Stimulated activated naive CD4-positive, alpha-beta T cell (primary cell): ENCODE measurements at places on chromosomes 1 and 21.

- DNase-seq = no peak
These were observed 12.3 kb downstream of the ZRANB2 start for GRCh38 chr1:71068325-71069240.

DNA sequence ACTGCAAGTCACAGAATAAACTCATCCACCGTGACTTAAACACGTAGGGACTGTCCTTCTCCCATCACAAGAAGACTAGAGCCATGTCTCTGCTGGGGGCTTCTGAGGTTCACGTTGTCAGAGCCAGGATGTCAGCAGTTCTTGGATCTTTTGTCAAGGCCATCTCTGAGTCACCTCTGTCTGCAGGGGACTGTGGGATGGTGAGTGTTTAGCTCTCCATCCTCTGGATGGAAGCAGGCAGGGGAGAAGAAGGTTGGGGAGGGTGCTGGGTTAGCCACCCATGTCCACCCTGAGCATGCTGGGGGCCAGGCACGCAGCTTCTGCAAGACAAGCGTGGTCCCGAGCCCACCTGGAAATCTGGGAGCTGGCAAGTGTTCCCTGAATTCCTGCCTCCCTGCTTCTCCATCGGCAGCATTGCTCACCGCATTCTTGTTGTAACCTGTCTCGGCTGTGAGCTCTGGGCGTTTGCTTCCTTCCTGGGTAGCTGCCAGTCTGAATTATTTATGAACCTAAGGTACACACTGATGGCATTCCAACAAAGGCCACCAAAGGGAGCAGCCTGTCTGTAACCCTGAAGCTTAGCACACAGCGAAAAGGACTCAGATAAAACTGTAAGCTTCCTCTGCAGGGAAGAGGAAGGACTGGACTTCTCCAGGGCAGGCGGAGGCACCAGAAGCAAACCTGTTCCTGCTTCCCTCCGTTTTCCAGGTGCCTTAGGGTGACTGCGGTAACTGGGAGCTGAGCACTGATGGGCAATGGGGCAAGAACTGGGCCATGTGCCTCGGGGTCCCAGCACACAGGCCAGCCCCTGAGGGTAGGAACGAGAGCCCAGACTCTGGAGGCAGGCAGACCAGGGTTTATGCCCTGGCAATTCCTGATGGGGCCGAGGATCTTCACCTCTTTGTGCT lies 88.6 kb downstream of the RIPK4 start:
- DNase-seq = no peak

GRCh38 chr1:240030236-240030635 lies 61.4 kb upstream of the FMN2 start:
- no peak for DNase-seq

DNA sequence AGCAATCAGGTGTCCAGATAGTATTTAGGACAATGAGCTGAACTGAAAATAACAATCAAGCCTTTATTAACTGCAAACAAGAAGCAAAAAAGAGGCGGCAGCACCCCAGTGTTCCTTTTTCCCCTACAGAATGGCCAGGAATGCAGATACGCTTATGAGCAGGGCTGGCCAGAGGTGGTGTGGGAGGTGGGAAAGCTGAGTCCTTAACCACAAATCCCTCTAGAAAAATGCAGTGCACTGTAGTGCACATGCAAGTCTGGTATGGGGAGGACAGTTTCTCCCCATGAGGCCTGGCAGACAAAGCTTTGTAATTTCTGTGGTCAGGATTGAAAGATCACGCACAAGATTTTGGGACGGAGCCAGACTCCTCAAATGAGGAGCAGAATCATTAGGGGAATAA lies 10.7 kb upstream of the IFNAR1 start:
- DNase-seq = no peak

DNA sequence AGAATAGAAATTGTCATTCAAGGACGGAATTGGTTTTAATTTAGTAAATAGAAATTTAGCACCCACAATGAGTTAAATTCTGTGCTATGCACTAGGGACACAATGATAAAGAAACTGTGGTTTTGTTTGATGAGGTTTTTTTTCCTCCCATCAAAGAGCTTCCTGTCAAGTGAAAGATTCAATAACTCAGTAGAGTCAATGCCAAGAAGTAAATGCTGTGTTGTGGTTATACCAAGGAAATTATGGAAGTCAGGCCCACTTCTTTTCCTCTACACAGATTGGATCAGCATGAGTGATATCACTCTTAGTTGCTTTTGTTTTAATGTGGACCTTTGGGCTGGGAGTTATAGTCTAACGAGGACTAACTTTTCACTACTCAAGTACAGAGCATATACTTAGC lies 1269.6 kb upstream of the ADGRL2 start:
- no peak for DNase-seq

- DNase-seq = no peak
These were observed 12.7 kb downstream of the NFASC start for GRCh38 chr1:204883405-204883804.

DNA sequence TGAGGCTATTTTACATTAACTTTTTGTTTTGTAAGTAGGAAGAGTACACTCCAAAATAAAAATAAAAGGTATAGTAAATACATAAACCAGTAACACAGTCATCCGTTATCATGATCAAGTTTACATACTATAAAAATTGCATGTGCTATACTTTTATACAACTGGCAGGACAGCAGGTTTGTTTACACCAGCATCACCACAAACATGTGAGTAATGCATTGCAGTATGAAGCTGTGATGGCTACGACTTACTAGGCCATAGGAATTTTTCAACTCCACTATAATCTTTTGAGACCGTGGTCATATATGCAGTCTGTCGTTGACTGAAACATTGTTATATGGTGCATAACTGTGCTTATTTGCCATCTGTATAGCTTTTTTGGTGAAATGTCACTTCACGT lies 106.2 kb downstream of the CENPF start:
- no peak for DNase-seq

DNA sequence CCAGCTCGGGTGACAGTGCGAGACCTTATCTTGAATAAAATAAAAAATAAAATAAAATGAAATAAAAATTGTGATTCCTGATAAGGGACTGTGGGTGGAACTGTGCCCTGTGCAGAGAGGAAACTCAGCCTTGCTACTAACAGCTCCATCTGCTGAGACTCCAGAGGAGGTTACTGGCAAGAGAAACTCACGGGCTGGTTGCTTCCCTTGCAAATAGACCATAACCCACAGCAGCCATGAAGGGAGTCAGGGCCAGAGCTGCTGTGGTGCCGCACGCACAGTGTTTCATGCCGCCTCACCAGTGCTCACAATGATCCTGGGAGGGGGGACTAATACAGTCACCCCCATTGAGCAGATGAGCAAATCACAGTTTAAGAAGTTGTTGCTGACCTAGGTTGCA lies 13.7 kb downstream of the ZBTB17 start:
- no peak for DNase-seq

- no peak for DNase-seq
These were observed 70.3 kb downstream of the ABCA4 start for GRCh38 chr1:94050675-94051074.

DNA sequence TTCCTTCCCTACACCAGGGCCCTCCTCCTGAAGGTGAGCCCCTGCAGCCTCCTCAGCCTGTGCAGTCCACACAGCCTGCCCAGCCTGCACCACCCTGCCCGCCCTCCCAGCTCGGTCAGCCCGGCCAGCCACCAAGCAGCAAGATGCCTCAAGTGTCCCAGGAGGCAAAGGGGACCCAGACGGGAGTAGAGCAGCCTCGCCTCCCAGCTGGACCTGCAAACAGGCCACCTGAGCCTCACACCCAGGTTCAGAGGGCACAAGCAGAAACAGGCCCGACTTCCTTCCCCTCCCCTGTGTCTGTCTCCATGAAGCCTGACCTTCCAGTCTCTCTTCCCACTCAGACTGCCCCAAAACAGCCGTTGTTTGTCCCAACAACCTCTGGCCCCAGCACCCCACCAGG lies 38.8 kb downstream of the ZBTB17 start:
- no peak for DNase-seq
